Inflammatory macrophage treated with lipopolysaccharide for 1 hour (primary cell): ENCODE measurements at places on chromosomes 1 and 21.
A peak's percentile ranks its signal among the peaks of the same experiment; 100 is the strongest.

GRCh38 chr1:54859700-54860391 lies 27.1 kb downstream of the DHCR24 start:
- no peak for DNase-seq

- peak; percentile 40 for DNase-seq
Observed at GRCh38 chr1:63593886-63594605, 835 bp downstream of the PGM1 start.

DNA sequence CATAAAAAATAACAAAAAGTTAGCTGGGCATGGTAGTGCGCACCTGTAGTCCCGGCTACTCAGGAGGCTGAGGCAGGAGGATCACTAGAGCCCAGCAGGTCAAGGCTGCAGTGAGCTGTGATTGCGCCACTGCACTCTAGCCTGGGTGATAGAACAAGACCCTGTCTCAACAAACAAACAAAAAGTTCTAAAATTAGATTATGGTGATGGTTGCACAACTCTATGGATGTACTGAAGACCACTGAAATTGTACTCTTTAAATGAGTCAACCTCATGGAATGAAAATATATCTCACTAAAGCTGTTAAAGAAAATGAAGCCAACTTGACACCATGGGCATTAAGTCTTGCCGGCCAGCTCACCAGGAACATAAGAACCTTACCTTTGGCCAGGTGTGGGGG lies 9.1 kb downstream of the MRAP start:
- no peak for DNase-seq

DNA sequence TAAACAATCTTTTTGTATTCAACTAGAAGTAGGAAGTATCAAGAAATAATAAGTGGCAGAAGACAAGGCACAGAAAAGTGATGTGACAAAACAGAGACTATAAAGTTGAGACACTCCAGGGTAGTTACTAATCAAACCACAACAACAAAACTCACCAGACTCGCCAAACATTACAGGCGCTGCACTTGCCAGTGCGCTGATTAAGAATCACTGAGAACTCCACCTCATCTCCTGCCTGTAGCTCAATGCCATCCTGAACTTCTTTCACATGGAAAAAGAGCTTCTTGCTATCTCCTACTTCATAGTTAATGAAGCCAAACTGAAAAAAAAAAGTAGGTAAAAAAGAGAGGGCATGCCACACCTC lies 2.8 kb upstream of the NRAS start:
- DNase-seq = no peak

- DNase-seq = no peak
Observed at GRCh38 chr1:94552071-94552586, 10.6 kb upstream of the F3 start.

DNA sequence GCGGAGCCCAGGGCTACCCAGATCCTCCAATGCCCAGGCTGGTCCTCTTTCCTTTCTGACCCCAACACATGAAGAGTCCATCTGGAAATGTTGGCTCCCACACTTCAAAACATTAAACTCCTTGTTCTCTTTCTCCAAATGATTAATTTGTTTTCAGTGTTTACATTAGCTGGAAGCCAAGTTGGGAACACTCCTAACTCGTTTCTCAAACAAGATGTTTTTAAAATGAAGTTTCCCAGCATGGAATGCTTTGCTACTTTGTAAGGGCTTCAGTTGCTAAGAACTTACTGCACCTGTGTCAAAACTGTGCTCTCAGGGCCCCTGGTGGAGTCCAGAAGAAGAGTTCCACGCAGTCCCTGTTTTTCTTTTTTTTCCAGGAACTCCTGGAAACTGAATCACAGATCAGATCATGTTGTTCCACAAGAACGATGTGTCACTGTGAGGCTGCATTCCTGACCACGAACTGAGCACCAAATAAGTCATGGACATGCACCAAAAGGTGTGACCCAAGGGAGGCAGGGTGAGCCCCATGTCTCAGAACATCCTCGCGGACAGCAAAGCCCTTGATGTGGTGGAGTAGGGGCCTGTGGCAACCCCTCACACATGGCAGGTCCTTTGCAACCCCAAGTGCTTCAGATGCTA lies 257.3 kb downstream of the KCNJ6 start:
- no peak for DNase-seq

DNA sequence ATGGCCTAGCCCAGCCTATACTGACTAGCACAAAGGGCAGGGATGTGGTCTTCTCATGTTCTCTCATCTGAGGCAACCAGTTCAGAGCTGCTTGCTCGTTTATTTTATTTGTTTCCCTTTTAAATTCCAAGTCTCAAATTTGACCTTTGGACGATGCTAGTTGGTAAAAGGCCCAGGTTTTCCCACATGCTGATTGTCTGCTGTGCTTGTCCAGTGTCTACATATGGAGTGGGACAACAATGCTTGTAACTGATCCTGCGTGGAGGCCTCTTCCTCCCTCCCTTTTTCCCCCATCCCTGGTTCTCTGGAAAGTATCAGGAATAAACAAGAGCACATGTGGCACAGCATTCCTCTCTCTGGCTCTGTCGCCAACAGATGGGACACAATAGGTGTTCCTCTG lies 34.0 kb upstream of the BEND5 start:
- DNase-seq = no peak

DNA sequence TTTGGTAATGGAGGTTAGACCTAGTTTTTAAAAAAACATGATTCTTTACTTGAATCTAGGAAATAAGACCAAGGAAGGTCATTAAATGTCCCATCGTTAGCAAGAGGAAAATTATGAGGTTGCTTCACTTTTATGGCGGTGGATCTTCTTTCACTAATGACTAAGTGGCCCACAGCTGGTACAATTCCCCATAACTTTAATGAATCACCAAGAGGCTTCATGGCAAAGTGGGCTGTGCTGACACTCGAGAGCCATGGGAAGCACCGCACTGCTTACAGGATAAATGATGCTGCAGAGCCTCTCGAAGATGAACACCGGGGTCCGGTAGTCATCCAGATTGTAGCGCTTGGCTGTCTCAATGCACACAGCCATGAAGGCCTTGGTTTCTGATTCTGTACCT lies 108.8 kb downstream of the UBR4 start:
- no peak for DNase-seq

GRCh38 chr1:14986168-14986567 lies 167.4 kb upstream of the TMEM51 start:
- no peak for DNase-seq

DNA sequence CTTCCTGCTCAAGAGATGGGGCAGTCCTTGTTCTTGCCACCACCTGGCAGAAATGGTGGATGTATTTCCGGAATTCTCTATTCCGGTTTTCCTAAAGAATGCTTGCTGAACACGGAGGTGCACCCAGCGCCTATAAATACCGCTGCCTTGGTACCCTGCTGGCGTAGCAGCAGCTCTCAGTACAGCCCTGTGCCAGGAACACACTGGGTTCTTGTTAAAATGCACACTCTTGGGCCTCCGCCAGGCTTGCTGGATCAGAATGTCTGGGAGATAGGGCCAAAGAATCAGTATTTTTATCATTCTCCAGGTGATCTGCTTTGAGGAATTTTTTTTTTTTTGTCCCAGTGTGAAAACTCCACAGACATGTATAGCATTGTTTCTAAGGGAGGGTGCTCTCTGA lies 54.2 kb downstream of the IGSF5 start:
- no peak for DNase-seq

- no peak for DNase-seq
Observed at GRCh38 chr1:78060857-78061563, 15.2 kb downstream of the GIPC2 start.

DNA sequence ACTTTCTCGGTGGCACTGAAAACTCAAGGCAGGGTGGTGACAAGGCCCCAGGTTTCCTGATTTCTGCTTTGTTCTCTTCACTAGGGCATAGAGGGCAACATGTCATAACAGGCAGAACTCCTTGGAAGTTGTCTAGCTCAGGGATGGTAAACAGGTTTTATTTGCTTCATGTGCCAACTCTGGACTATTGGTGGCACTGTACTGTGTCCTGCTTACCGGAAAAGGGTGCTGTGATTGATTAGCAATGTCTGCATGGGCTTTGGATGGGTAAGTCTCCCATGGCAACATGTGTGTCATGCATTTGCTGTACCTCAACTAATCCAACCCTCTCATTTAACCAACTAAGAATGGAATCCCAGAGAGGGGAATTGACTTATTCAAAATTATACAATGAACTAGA lies 70.7 kb upstream of the USP24 start:
- DNase-seq = no peak

GRCh38 chr1:61746813-61747212 lies 4.5 kb downstream of the PATJ start:
- DNase-seq = no peak

GRCh38 chr1:36937371-36937770 lies 96.9 kb downstream of the GRIK3 start:
- DNase-seq = no peak

- no peak for DNase-seq
Observed at GRCh38 chr1:22944346-22945055, 28.2 kb downstream of the LACTBL1 start.

- DNase-seq = peak; percentile 55
Observed at GRCh38 chr21:29091033-29091432, 17.6 kb upstream of the CCT8 start.

- DNase-seq = no peak
Observed at GRCh38 chr21:41580758-41581554, 73.0 kb upstream of the TMPRSS2 start.

GRCh38 chr1:121515235-121515634 lies 330.5 kb downstream of the SRGAP2C start:
- DNase-seq = no peak

- DNase-seq = no peak
Observed at GRCh38 chr1:81844477-81844876, 43.7 kb downstream of the ADGRL2 start.

- peak; percentile 83 for DNase-seq
Observed at GRCh38 chr1:161153682-161154337, at the start of gene UFC1. TSS of gene UFC1 (plus strand) at chr1:161153978. CDS start at chr1:161153998, 20 bp downstream.

GRCh38 chr1:199447906-199448305 lies 579.6 kb upstream of the NR5A2 start:
- no peak for DNase-seq

DNA sequence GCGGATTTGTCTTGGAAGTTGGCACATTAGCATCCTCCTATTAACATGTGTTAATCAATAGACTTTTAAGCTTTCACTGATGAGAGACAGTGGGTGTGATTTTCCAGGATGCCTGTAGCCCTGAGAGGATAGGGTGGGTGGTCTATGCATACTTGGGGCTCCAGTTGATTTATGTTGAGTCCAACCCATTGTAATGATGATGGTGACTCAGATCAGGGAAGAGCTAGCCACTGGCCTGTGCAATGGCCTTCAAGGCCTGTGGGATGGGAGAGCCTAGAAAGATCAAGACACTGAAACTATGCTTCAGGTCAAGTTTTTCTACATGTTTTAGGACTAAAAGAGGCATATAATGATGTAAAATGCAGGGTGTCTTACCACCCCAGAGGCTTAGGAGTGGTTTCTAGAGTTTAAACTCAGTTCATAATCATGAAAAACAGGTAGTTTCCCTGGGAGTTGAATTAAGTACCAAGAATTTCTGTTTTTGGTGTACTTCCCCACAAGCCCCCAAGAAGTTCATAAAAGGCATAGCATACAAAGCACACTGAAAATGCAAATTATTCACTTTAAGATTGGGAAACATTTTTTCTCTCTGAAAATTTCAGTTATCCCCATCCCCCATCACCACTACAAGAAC lies 19.9 kb downstream of the BEND5 start:
- DNase-seq = no peak

DNA sequence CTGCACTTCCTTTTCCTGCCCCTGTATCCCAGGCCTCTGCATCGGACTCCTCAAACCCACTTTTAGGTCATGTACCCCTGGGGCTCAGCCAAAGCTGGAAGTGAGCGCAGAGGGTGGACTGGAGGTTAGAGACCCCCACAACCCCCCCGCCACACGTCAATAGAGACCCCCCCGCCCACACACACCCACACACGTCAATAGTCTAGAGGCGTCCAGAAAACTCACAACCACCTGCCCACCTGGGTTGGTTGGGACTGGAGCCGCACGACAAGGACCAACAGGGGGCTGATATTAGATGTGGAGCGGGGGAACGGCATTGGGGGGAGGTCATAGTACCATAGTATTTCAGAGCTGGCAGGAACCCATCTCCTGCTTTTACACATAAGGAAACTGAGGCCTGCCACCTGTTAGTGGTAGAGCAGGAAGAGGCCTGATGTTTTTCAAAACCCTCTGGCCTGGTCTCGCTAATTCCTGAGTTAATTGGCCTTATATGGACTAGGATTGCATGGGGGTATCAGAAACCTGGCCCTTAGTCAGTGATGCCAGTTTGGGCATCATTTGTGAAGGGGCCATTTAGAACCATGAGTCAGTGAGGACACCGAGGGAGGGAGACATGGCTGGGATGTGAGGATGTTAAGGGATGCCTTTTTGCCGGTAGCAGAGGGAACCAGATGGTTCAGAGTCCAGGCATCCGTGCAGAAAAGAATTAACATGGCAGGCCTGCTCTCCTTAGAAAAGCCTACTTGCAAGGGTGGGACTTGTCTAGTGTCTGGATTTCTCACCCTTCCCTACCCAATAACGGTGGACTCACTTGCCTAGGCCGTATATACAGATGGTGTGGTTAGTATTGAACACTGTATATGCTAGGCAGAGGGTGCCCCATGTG lies 1.1 kb downstream of the NENF start:
- DNase-seq = no peak

DNA sequence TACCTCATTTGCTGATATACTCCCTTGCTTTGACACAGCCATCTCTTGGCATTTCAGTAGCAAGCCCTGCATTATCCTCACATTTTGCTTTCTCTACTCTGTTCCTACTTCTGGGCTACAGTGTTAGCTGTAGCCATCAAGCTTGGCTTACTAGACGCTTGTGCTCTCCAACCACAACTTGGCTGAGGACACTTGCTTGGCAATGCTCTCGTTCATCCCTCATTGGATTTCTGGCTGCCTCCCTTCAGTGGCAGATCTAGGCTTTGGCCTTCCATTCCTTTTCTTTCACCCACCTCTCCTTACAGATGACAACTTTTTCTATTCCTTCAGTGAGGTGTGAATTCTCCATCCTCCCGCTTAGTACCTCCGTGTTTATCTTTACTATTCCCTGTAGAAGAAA lies 428.7 kb upstream of the LRRC7 start:
- no peak for DNase-seq

- no peak for DNase-seq
Observed at GRCh38 chr1:216175714-216176113, 247.5 kb downstream of the USH2A start.

GRCh38 chr21:18468790-18469189 lies 65.2 kb upstream of the TMPRSS15 start:
- DNase-seq = no peak
